ENCODE measurements at places on chromosomes 2 and 18.

DNA sequence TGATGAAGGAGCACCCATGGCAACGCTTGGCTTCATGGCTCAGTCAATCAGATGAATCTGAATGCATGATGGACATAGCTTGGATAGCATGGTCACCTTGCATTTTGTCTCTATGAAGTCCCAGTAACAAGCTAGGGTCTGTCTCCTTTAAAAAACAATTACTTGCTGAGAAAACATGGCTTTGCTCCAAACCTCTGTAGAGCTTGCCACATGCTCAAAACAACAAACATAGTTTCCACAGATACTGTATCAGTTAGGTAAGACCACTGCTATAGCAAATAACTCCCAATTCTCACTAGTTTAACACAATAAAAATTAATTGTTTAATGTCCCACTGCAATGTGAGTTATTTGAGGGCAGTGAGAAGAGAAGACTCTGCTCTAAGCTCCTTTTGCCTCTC is 401.0 kb downstream of the IRS1 start:
- DNase-seq: no peak

DNA sequence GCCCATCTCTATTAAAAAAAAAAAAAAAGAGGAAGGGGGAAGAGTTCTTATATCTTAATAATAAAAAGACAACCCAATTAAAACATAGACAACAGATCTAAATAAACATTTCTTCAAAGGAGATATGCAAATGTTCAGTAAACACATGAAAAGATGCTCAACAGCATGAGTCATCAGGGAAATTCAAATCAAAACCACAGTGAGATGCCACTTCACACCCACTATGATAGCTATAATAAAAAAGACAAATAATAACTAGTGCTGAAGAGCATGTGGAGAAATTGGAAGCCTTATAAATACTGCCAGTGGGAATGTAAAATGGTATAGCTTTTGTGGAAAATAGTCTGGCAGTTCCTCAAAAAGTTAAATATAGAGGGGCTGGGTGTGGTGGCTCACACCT is 61.5 kb upstream of the CYP20A1 start:
- DNase-seq: peak; percentile 9

DNA sequence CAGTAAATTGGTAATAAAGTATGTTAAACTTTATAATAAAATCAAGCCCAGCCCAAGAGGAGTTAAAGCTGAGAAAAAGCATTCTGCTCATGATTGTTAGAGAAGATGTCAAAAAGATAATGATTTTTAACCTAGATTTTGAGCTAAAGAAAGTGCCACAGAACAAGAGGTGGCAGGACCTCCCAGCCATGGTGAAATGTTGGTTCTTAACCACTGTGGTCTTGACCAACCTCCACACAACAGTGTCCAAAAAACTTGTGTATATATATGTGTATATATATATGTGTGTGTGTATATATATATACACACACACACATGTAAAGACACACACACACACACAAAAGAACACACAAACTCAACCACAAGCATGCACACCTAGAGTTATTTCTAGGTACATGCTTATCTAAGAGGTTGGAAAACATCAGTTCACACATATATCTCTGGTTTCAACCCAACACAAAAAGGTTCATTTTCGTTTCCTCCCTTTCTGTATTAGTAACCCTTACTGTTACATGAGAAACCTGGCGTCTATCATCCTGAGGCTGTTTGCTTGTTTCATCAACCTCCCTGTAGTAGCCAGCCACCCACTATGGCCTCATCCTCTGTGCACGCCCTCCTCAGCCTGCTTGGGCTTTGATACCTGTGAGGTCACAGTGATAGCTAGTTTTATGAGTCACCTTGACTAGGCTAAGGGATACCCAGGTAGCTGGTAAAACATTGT is 631.8 kb upstream of the ID2 start:
- DNase-seq: no peak

DNA sequence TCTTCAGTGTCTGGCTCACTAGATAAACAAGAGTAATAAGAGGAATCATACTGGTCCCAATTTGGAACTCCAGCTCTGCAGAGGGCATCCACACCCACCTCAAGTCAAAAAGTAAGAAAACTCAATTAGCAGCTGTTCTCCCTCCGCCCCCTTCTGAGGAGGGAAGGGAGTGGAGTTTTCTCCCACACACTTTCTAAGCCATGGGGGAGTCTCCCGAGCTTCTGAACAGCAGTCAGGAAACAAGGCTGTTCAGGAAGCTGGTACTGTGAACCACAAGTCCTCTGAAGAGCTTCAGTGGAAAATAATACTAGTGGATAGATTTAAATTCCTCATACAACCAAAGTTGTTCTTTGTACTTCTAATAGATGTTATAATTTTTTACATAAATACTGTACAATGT is 32.9 kb upstream of the SPTBN1 start:
- DNase-seq: no peak

All from CD4-positive, alpha-beta T cell treated with Interleukin-4 for 1 hour (primary cell).